Jurkat, Clone E6-1 (cell line): ENCODE measurements at places on chromosomes 3 and 15.

DNA sequence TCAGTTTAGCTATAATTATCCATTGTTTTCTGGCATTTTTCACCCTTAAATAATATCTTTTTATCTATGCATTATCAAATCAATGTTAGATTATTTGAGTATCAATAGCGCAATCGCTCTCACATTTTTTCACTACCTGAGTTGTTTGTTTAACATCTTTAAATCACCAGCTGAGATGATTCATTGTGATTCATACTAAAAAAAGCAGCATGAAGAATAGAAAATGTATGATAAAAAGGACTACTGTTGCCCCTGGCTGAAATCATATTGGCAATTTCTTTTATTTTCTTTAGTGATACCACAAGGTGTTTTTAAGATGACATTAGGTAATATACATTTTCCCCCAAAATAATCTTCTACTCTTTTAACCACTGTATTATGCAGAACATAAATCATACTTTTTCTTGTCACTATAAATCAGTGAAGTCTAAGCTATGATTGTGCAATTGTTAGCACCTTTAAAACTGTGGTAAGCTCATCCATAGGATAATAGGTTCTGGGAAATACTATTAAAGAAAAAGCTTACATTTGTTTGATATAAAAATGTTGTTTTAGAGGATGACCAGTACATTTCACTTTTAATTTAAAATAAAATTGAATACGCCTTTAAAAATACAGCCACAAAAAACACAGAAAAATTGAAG, 889.1 kb downstream of the NAALADL2 start:
- no peak for DNase-seq

- no peak for DNase-seq
Measured at GRCh38 chr15:101618076-101618475, 34.1 kb downstream of the TM2D3 start.

- no peak for DNase-seq
Measured at GRCh38 chr15:62462268-62462667, 297.2 kb upstream of the C2CD4B start.

DNA sequence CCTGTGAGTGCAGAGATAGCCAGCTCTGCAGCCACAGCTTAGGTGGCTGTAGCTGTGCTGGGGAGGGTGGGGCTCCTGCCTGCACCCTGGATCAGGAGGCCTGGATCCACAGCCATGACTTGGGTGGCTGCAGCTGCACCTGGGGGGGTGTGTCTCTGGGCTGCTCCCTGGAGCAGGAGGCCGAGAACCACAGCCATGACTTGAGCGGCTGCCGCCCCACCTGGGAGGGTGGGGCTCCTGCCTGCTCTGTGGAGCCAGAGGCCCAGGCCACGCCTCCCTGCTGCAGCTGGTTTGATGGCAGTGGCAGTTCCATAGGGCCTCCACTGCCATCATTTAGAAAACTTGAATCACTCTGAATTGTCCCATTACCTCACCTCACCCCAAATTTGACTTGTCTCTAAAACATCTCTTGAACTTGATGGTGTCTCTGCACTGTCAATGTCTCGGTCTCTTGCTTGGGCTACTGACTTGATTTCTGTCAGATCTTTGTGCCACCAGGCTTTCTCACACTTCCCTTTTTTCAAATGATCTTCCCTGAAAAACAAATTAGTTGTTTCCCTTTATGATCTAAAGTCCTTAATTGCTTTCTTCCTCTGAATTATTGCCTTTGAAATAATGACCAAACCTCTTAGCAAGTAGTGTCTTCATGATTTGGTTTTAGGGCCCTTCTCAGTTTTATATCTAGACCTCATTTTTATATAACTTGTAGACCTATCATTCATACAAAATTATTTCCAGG, 313.2 kb upstream of the MME start:
- peak; percentile 4 for DNase-seq

- DNase-seq = no peak
Measured at GRCh38 chr3:83868909-83869567, 1089.8 kb upstream of the CADM2 start.

DNA sequence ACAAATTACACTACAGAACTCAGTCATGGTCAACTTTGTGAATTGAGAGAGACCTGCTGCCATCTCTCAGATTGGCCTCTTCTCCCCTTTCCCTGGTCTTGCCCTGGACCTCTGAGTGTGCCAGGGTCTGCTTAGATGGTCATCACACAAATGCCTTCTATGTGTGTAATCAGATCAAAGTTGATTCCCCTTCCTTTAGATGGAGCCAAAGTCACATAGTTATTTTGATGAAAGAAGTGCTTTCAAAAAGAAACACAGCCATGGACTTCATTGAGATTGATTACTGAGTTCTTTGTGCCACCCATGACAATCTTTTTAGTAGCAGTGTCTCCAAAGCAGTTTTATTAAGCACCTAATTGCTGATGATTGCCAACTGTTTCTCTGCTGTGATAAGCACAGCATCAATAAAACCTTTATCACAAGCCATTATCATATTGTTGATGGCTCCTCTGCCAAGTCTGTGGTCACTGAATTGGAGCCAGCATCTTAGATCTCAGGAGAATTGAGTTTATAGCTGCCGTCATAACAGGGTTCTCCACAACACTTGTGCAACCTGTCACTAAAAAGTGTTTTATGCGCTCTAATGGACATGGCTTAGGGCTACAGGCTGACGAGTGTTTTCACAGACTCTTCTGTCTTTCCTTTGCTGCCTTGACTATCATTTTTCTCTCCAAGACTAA, 149.7 kb upstream of the NUDT16 start:
- no peak for DNase-seq

GRCh38 chr3:190019006-190019405, 101.7 kb downstream of the P3H2 start:
- DNase-seq = no peak

DNA sequence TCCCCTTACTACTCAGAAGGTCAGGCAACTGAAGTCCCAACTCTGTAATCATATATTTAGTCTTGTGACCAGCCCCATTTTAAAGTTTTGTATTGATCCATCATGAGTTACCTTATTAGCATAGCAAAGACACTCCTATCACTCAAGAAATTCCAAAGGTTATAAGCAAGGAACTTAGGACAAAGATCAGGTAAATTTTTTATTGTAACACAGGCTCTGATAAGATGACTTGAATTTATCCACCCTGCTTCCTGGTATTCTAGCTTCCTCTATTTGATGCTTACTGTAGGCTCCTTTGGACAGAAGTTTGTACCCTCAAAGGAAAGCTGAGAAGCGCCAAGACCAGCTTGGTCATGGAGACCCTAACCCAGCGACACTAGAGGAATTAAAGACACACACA, 8.2 kb upstream of the NDN start:
- no peak for DNase-seq

DNA sequence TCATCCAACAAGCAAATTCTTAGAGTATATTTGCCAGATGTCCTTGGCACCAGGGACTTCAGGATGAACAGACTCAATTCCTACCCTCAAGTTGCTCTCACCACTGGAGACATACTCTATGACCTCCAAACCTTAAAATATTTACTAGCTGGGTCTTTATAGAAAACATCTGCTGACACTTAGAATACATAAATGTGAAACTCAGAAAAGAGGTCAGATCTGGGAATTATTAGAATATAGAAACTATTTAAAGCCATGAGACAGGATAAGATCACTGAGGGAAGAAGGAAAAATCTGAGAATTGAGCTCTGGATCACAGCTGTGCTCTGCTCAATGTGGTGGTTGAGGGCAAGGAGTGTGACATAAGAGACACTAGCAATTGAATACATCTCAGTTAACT, 695.4 kb upstream of the UBE2E2 start:
- DNase-seq = no peak

DNA sequence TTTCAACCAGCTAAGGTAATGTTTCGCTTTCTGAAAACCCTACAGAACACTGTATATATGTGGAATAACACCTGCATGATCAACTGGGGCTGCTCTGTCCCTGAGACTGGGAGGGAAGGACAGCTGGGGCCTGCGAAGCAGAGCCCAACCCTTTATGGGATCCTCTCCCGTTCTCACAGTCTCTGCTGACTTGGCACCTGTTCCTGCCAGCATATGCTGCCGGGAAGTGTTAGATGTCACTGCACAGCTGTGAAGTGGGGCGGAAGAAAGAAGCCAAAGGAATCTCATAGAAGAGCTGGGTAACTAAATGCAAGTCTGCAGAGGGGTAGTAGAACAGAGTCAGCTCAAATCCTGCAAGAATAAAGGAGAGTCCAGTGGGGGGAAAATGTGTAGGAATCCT, 29.6 kb downstream of the LRRC3B start:
- no peak for DNase-seq

DNA sequence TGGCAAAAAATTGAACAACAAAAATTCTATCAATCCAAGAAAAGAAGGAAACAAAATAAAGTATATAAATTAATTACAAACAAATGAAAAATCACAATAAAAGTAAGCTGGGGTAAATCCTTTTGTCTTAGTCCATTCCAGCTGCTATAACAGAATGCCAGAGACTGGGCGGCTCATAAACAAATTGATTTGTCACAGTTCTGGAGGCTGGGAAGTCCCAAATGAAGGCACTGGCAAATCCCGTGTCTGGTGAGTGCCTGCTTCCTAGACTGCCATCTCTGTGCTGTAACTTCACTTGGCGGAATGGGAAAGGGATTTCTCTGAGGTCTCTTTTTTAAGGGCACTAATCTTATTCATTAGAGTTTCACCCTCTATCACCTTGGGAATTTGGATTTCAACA, 53.6 kb upstream of the RPL35A start:
- DNase-seq = no peak

DNA sequence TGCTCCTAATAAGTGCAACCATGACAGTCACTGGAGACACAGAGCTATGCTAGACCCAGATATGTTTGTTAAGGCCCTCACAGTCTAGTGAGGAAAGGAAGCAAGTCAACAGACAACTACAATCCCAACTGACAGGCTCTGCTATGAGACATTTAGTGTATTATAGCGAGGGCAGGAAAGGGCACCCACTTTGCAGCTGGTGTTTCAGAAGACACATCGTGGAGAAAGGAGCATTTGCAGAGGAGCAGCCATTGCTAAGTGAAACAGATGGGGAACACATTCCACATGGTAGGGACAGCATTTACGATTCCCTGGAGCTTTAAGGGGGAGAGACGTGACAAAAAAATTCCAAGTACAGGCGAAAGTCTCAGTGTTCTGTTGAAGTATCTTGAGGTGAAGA, 685.6 kb downstream of the AGBL1 start:
- no peak for DNase-seq

- DNase-seq = no peak
Measured at GRCh38 chr15:55775316-55775715, 32.4 kb upstream of the PRTG start.

GRCh38 chr3:101244212-101244575, 76.2 kb downstream of the IMPG2 start:
- DNase-seq = no peak

- DNase-seq = no peak
Measured at GRCh38 chr15:92418864-92419263, 25.2 kb downstream of the ST8SIA2 start.

- DNase-seq = no peak
Measured at GRCh38 chr3:43028001-43028400, 48.9 kb downstream of the GASK1A start.

- no peak for DNase-seq
Measured at GRCh38 chr3:127751163-127751621, 71.1 kb downstream of the MGLL start.

- peak; percentile 62 for DNase-seq
Measured at GRCh38 chr15:74245342-74245931, 9.3 kb downstream of the CCDC33 start.

- DNase-seq = no peak
Measured at GRCh38 chr15:31089368-31090047, 12.0 kb downstream of the TRPM1 start.

GRCh38 chr3:149080699-149081091, 5.6 kb downstream of the HLTF start:
- DNase-seq = no peak

DNA sequence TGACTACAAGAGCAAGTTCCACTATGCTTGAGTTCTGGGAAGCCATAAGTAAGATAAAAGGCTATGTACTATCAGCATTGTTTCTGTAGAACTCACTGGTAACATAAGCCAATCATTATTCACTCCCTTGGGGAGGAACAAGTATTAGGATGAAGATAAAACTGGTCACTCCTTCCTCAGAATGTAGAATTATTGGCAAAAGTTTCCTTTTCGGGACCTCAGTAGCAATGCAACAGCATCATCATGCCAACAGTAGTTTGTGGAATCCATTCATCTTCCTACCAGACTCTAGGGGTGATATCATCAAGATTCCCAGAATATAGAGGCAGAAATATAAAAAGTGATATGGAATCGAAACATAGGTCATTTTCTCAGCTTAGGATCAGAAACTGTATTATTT, 209.5 kb downstream of the PLOD2 start:
- no peak for DNase-seq

- no peak for DNase-seq
Measured at GRCh38 chr3:23153436-23153835, 49.7 kb upstream of the UBE2E2 start.

DNA sequence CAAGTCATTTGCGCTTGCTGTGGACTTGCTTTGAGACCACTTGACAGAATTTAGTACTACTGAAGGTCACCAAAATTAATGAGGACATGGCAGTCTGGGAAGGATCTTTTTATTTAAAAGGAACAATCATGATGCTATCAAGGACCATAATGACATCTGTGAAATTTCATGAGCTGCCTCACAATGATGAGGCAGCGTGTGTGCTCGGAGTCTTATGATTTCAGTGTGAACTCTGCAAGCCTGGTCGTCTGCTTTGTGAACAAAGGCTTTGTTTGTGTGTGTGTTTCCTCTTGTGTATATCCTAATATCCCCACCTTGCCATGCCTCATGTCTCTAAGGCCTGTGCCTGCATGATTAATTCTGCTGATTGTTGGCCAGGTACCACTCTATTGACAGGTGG, 46.7 kb downstream of the RAD54L2 start:
- no peak for DNase-seq

DNA sequence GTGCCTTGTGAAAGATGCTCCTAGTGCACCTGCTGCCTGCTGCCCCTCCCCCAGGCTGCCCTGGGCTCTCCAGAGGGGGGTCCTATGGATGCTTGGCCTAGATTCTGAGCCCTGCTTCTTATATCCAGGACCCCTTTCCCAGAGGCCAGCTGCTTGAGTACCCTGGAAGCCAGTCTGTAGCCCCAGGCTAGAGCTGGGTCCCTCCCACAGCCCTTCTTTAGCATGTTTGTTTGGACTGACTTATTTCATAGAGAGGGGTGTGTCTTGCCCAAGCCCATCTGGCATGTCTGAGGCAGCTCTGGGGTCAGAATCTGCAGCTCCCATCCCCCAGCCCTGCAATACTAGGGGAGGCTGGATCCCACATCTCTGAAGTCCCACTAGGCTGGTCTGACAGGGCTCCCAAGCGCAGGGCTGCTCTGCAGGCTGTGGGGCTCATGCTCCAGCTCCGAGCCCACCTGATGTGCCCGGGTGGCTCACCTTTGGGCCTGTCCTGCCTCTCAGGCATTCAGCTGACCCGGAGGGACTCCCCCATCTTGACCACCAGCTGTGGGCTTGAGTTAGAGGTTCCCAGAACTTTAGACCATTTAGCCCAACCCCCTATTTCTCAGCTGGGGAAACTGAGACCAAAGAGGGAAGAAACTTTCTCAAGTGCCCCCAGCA, 3.1 kb downstream of the CHRNB4 start:
- DNase-seq = no peak

DNA sequence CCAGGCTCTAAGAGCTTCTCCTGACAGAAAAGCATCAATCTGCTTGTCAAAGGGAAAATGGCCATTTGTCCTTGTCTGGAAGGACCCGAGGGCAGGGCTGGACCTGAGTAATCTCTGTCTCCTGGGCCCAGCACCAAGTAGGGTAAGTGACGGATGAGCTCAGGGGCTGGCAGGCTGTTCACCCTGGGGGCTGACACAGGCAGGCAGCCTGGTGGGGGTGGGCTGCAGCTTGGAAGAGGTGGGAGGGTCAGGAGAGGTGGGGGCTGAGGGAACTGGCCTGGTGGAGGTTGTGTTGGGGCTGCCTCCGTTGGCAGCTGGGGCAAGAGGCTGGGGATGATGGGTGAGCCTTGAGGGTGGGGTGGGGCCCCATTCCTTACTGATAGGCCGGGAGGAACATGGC, 42.3 kb upstream of the ADPGK start:
- no peak for DNase-seq
